Heart right ventricle (tissue), 16 donors: ENCODE measurements at places on chromosomes 2 and 18. TPM values are rescaled to one million over a fixed set of nuclear protein-coding genes. Genes with fewer than 3 reads are reported as not detected.

Gene GCKR
- not detected for total RNA-seq

Gene KDM3A
- 35.6 TPM for total RNA-seq

Gene COL5A2
- total RNA-seq = 4.8 TPM

Gene ASAP2
- total RNA-seq = 10.6 TPM

Gene CYRIA
- 2.6 TPM for total RNA-seq
